ENCODE measurements at places on chromosomes 12 and 14.

- no peak for DNase-seq
Observed at GRCh38 chr14:22383515-22384166, 205.4 kb downstream of the DAD1 start.

DNA sequence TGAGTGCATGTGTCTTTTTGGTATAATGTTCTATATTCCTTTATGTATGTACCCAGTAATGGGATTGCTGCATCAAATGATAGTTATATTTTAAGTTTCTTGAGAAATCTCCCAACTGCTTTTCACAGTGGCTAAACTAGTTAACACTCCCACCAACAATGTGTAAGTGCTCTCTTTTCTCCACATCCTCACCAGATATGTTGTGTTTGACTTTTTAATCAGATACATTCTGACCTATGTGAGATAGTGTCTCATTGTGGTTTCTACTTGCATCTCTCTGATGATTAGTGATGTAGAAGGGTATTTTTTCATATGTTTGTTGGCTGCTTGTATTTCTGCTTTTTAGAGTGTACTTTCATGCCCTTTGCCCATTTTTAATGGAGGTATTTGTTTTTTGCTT, 62.8 kb upstream of the ALG10B start:
- no peak for DNase-seq

- DNase-seq: peak; percentile 10
Observed at GRCh38 chr14:75877884-75878283, 103.9 kb downstream of the TGFB3 start.

GRCh38 chr14:68060198-68060597, 240.6 kb downstream of the RAD51B start:
- DNase-seq: no peak

GRCh38 chr12:53067993-53068770, 11.0 kb downstream of the SPRYD3 start:
- DNase-seq: no peak

DNA sequence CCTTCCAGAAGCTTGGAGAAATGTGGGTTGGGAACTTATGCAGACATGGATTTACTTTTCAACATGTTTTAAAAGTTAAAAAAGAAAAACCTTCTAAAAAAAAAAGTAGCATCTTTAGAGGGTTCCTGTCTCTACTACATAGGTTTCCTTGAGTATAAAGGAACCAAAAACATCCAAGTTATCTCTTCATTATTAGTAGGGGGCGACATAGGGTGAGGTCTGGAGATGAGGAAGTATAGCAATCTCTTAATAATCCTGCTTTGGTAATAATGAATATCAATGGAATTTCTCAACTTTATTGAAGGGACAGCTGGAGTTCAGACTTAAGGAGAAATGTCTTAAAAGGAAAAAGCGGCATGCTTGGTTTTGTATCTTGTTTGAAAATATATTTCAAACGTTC, 6.5 kb upstream of the PLXNC1 start:
- DNase-seq: peak; percentile 33

DNA sequence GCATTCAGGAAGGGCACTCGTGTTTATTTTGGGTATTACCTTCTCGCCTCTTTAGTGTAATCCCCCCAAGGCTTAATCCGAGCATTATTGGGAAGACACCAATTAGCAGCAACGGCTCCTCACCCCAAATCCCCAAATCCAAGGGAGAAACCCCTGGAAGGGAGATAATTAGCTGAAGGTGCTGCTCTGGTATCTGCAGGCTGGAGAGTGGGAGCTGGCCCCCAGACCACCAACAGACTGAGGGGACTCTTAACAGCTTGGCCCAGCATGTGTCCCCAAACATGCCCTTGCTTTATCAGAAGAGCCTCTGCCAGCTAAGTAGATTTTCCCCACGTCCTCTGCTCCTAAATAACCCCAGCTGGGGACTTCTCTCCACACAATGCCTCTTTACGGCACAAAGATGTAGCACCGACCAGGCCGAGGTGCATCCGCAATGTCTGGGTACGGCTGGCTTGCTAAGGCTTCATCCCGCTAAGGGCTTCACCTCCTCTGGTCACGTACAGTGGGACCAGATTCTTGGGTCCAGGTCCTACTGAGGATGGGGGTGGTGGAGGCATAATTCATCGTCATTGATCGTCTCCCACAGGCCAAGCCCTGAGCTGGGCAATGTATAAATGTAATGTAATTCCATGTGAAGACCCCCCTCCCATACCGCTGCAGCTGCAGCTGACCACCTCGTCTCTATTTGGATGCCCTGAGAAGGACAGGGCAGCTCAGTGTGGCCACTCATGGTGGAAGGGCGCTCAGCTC, 123.7 kb upstream of the GSC start:
- no peak for DNase-seq

DNA sequence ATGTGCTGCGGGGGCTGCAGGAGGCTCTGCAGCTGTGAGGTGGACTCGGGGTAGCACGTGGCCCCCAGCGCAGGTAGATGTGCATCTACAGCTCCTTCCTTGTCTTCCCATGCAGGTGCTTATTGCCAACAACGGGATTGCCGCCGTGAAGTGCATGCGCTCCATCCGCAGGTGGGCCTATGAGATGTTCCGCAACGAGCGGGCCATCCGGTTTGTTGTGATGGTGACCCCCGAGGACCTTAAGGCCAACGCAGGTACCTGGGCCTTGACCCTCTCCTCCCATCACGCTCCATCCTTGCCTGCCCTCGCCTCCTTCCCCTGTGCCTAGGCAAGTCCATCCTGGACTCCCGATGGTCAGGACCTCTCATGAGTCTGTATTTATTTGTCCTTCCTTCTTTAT, 51.4 kb downstream of the ACACB start:
- no peak for DNase-seq

GRCh38 chr12:26124446-26125399, at the start of gene BHLHE41:
Gene BHLHE41 (minus strand): TSS chr12:26125037. CDS start chr12:26124779, 258 bp downstream.
- peak; percentile 16 for DNase-seq

GRCh38 chr12:94656556-94656955, 6.2 kb upstream of the TMCC3 start:
- DNase-seq: no peak

- DNase-seq: no peak
Observed at GRCh38 chr14:105456736-105457617, 17.6 kb upstream of the CRIP2 start.

GRCh38 chr12:120596901-120597300, 15.7 kb upstream of the POP5 start:
- no peak for DNase-seq

DNA sequence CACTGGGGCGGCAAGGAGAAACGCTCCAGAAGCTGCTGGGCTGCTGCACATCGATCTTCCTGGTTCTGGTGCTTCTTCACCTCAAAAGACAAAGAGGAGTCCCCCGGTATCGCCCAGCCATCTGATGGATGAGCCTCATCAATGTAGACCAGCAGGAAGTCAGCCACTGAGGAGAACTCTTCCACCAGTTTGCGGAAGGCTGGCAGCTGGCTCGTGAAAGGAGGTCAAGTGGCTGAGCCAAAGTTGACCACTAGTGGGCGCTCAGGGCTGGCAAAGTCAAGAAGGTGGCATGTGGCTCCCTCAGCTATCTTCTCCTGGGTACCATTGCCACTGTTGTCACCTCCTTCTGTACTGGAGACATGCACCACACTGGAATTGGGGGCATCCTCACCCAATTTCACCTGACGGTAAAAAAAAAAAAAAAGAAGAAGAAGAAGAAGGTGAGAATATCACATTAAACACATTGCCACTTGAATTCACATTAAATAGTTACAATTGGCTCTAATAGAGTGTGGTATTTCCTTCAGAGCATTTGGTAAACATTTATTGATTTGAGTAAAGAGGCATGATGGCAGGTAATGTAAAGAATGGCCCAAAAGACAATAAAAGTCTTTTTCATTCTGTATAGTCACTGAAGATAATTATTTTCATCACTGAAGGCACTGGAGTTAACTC, 8.3 kb downstream of the DIO2 start:
- DNase-seq: peak; percentile 36

GRCh38 chr14:95463171-95463901, 53.1 kb downstream of the SYNE3 start:
- peak; percentile 68 for DNase-seq

- DNase-seq: no peak
Observed at GRCh38 chr12:70005864-70006618, 181.0 kb downstream of the MYRFL start.

DNA sequence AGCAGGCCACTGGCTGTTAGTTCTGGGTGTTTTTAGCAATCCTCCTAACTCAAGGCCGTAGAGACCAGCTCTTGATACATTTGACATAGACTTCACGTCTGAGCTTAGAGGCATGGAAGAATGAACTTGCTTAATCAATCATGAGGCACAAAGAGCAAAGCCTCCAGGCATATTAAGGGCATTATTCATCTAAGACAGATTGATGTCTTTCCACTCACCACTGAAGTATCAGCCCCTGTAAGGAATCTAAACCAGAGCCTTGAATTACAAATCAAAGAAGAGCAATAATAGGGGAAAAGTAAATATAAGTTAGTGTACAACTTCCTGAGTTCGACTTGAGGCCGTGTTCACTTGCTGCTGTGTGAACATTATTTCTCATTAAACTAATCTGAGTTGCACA, 1470.7 kb downstream of the AACS start:
- no peak for DNase-seq

DNA sequence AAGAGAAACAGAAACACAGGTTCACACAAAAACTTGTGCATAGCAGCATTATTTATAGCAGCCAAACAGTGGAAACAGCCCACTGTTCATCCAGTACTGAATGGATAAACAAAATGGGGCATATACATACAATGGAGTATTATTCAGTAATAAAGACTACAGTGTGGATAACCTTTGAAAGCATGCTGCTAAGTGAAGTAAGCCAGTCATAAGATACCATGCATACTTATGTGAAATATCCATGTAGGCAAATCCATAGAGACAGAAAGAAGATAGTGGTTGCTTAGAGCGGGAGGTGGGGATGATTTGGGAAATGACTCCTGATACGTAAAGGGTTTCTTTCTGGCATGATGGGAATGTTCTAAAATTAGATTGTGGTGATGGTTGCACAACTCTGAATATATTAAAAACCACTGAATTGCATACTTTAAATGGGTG, 99.4 kb downstream of the CRADD start:
- DNase-seq: no peak

- no peak for DNase-seq
Observed at GRCh38 chr12:116661341-116661740, 76.5 kb downstream of the SPRING1 start.

DNA sequence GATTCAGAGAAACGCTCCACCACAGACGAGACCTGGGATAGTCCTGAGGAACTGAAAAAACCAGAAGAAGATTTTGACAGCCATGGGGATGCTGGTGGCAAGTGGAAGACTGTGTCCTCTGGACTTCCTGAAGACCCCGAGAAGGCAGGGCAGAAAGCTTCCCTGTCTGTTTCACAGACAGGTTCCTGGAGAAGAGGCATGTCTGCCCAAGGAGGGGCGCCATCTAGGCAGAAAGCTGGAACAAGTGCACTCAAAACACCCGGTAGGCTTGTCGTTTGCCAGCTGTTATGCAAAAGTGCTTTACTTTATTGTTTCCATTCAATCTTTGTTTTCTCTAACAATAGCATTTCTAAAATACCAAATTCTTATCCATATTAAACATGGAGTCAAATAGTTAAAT, 287.3 kb downstream of the NAV3 start:
- peak; percentile 7 for DNase-seq

DNA sequence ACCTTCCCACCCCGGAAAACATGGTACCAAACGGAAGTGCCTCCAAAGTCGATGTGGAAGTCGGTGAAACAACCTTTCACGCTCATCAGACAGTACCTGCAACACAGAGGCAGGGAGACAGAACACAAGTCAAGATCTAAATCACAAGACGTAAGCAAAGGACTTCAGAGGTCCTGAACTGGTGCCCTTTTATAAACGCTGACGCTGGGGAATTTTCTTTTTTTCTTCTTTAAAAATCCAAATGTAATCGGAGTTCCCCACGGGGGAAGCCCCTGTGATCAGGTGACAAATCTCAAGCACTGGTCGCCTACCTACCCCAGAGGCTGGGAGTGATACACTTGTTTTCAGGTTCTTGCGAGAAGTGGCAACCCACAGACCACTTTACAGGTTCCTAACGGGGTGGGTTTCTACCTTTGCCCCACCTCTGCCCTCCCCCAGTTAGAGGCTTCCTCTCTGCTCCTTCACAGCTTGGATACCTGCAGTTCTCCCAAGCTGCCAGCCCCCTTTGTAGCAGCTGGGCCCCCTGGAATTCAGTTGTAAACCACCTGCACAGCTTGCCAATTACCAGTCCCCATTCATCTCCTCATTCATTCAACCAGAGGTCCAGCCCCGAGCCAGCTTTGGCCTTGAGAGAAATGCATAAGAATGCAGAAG, 46.2 kb downstream of the KDM2B start:
- DNase-seq: no peak

DNA sequence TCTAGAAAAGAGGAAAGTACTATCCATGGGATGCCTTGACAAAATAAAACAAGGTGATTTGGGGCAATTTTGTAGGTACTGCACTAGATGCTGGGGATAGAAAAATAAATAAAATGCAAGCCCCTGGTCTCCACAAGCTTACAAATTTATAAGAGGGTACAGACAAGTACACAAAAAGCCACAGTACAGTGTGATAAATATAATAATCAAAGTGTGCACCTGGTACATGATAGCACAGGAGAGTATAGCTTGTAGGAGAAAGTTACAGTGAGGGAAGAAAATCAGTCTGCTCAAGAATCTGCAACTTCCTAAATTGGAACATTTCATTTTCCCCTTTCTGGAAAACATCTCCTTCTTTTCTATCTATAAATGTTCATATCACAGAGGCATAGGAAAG, 3.0 kb upstream of the SSTR1 start:
- DNase-seq: no peak

- no peak for DNase-seq
Observed at GRCh38 chr12:64706306-64706705, 52.9 kb downstream of the GNS start.

GRCh38 chr12:24661657-24662096, 287.2 kb downstream of the BCAT1 start:
- peak; percentile 67 for DNase-seq

DNA sequence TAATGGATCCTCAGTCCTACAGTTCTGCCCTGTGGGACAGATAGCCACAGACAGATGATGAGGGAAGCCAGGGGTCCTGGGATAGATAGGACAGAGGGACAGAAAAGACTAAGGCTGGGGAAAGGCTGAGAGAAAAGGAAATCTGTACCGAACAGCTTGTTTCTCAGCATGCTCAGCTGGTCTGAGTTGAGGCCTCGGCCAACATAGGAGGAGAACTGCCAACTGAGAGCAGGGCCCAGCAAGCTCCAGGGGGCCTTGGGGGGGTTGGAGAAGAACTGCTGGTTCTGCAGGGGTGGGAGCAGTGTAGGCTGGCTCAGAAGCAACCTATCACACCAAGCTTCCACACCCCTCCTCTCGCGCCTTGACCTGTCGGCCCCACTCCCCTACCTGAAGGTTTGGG, 10.1 kb downstream of the IL23A start:
- DNase-seq: no peak

- no peak for DNase-seq
Observed at GRCh38 chr12:86081843-86082242, 174.3 kb downstream of the MGAT4C start.
